ENCODE measurements at places on chromosomes 5 and 9.

DNA sequence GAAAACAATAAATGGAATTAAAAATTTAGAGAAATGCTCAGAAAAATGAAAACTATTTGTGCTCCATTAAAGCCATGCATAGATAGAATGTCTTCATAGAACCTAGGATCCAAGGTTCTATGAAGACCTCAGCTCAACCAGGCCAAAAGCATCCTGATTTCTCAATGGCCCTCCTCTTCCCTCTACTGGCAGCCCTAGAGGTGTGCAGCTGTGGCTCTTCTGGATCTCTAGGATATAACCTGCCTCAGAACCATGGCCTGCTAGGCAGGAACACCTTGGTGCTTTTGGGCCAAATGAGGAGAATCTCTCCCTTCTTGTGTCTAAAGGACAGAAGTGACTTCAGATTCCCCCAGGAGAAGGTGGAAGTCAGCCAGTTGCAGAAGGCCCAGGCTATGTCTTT lies 15.1 kb downstream of the IFNA1 start:
- peak; percentile 36 for DNase-seq

DNA sequence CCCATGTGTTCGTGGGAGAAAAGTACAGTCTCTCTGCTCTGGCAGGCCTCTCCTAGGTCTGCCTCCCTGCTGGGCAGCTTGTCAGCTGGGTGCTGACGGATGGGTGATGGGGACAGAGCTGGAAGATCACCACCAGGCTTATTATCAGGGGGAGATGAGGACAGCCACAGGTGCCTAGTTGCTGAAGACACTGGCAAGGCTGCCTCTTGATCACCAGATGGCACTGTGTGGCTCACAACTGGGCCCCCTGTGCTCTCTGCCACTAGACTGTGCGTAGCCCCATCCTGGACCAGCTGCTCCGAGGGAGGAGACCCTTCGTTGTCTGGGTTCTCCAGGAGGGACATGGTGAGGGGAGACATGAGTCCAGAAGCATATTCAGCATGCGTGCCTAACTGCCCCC lies 73.0 kb downstream of the KIF24 start:
- peak; percentile 46 for DNase-seq

DNA sequence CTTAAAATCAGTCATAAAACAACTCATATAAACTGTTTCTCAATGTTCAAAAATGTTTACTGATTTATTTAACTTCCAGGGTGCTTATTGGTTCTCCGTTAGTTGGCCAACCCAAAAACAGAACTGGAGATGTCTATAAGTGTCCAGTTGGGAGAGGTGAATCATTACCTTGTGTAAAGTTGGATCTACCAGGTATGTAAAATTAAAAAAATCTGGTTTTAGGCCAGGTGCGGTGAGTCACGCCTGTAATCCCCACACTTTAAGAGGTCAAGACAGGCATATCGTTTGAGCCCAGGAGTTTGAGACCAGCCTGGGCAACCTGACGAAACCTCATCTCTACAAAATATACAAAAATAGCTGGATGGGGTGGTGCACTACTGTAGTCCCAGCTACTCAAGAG lies 73.7 kb downstream of the ITGA1 start:
- DNase-seq, result no peak

DNA sequence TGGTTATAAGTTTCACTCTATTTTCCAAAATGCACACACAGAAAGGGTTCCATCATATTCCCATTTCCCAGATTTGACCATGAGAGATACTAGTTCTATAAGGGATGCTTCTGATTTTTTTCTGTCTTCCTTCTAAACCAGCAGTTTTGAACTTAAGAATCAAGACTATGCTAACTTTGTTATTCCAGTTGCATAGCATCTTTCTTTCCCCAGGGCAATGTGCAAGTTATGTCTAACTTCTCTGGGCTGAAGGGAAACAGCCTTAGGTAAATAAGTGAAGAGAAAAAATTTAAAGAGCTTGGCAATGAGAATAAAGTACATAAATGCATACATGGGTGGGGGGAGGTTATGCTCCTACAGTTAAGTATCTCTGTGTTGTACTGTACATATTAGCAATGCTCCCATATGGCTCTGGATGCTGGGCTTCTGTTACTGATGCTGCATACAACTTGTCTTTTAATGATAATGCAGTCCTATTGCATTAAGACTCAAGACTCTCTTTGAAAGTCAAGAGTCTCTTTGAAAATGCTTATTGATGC lies 125.8 kb upstream of the SLC12A2 start:
- DNase-seq, result no peak

- peak; percentile 45 for DNase-seq
These were observed 34.1 kb upstream of the RAPGEF1 start for GRCh38 chr9:131773911-131774379.

All from NAMALWA (cell line).